CD4-positive, alpha-beta T cell (primary cell): ENCODE measurements at places on chromosomes 6 and 20. TPM values are rescaled to one million over a fixed set of nuclear protein-coding genes. Genes with fewer than 3 reads are reported as not detected.

Gene EYS
- not detected for total RNA-seq

Gene PCK1
- not detected for total RNA-seq

Gene TNFRSF6B
- 2.6 TPM for total RNA-seq

Gene C4B
- 3.0 TPM for total RNA-seq

Gene CFAP61
- not detected for total RNA-seq

Gene OR12D3
- total RNA-seq = not detected

Gene RGS17
- not detected for total RNA-seq

Gene B3GAT2
- not detected for total RNA-seq

Gene UNC93A
- total RNA-seq = not detected

Gene MLN
- total RNA-seq = not detected
